EL (cell line): ENCODE measurements at places on chromosomes 12 and 14.

GRCh38 chr12:124626971-124627411 is 59.6 kb upstream of the NCOR2 start:
- DNase-seq: no peak

- no peak for DNase-seq
These were observed 31.9 kb upstream of the CHGA start for GRCh38 chr14:92890830-92891588.

GRCh38 chr12:16020031-16020430 is 108.9 kb downstream of the DERA start:
- no peak for DNase-seq

DNA sequence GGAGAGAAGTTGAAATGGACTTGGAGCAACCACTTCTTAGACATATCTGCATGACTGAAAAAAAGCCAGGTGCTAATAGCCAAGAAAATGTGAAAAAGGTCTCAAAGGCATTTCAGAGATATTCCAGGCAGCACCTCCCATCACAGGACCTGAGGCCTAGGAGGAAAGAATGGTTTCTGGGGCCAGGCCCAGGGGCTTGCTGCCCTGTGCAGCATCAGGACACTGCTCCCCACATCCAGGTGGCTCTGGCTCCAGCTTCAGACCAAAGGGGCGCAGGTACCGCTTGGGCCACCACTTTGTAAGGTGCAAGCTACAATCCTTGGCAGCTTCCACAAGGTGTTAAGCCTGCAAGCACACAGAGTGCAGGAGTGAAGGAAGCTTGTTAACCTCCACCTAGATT is 114.3 kb downstream of the PIK3C2G start:
- no peak for DNase-seq

GRCh38 chr12:120115692-120116440 is 687 bp downstream of the RAB35 start:
- peak; percentile 52 for DNase-seq
